ENCODE measurements at places on chromosomes 12 and 14.

DNA sequence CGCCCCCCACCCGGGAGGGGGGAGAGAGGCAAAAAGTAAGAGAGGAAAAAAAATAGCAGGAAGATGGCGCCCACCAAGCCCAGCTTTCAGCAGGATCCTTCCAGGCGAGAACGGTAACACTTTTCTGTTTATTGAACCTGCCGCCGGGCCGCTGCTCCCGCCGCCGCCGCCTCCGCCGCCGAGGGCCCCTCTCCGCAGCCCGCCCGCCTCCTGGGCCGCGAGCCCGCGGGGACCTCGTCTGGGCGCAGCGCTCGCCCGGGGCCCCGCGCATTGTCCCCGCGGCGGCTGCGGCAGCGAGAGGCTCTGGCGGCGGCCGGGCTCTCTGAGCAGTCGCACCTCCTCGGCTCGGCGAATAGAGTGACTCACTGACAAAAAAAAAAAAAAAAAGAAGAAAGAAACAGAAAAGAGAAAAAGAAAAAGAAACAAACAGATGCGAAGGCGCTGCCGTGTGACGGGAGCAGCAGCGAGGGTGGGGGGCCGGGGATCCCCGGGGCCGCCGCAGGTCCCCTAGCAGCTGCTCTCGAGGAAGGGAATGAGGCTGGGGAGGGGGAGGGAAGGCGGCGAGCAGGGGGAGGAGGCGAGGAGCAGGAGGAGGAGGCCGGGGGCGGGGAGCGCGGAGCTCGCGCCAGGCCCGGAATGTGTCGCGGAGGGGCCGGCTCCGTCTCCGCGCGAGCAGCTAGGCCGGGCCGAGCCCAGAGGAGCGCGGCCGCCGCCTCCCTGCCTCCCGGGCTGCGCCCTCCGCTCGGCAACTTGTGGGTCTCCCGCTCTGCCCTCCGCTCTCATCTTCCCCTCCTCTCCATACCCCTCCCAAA lies 781 bp downstream of the NPAS3 start:
- DNase-seq, result peak; percentile 8

- no peak for DNase-seq
These were observed 117.9 kb upstream of the PRB2 start for GRCh38 chr12:11513288-11513687.

DNA sequence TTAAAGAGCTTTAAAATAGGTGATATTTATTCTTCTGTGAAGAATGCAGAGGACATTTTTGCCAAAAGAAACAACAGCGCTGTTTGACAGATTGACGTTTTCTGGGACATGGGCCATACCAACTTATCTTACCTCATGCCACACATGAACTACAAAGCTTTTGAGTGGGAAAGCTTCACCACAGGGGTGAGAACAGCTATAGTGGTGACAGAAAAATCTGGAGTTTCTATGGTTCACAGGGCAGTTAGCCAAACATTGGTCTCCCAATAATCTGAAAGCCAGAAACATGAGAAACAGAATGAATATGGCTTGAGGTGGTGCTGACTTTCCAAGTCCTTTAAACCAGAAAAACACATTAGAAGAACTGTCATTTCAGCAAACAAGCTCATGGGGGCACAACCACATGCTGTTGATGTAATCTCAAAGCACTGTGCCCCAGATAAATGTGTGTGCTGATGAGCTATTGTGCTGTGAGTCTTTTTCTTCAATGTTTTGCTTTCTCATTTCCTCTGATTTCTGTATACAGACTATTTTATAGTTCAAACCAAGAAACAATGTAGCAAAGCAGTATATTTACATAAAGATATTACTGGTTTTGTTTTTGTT lies 905.4 kb downstream of the SLC16A7 start:
- DNase-seq, result no peak

GRCh38 chr12:124929649-124930419 lies 15.4 kb upstream of the UBC start:
- no peak for DNase-seq

- DNase-seq, result no peak
These were observed 126.4 kb downstream of the RIMBP2 start for GRCh38 chr12:130589540-130590317.

GRCh38 chr12:89838833-89839232 lies 130.2 kb upstream of the ATP2B1 start:
- DNase-seq, result no peak

DNA sequence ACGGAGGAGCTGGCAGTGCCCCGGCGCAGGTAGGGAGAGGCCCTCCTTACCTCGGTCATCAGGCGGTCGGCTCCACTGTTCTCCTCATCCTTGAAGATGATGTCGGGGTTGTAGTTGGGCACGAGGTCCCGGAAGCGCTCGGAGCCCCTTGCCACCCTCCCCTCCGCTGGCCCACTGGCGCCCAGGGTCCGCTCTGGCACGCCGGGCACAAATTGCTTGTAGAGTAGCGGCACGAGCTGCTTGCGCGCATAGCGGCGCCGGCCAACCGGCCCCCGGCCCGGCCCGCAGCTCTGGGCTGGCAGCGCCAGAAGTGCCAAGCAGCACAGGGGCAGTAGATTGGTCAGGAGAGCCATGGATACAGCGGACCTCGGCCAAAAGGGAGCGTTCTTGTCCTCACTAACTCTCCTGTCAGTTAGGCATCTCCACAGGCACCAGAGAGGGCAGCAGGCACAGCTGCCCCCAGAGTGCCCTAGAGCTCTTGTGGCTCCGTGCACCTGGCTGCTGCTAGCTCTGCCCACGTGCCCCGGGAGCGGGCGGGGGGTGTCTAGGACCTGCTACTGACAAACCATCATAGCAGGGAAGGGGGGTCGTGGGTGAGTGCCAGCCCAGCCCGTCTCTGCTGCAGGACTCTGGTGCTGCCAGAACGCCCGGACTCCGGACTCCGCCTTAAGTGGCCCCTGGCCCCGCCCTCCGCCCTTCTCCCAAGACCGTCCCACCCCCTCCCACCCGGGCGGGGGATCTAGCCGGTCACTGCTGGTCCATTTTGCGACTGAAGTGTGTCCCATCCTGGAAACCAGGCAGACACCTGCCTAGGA lies at the start of gene DHH:
Gene DHH, minus strand, starts transcription at position 642 of the 815 bp plus-strand sequence. Its CDS starts 289 bp downstream, at position 353.
- no peak for DNase-seq

- DNase-seq, result no peak
These were observed 975 bp downstream of the OGFOD2 start for GRCh38 chr12:122975790-122976647.

- no peak for DNase-seq
These were observed 25.3 kb downstream of the GPRC5D start for GRCh38 chr12:12926571-12927071.

GRCh38 chr12:118874698-118875548 lies 106.4 kb upstream of the SRRM4 start:
- DNase-seq, result no peak

DNA sequence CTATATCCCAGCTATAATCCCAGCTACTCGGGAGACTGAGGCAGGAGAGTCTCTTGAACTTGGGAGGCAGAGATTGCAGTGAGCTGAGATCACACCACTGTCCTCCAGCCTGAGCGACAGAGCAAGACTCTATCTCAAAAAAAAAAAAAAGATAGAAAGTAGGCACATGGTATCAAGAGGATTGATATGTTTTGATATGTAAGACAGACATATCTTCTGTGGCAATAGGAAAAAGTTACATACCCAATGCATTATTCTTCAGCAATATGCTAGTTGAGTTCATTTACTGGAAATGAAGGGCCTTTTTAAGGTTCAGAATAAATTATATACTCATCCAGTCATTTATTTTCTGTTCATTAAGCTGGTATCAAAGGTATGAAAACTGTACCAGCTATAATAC lies 393.4 kb downstream of the GLT1D1 start:
- DNase-seq, result no peak

GRCh38 chr12:72077111-72077820 lies 138.6 kb downstream of the TPH2 start:
- DNase-seq, result no peak

DNA sequence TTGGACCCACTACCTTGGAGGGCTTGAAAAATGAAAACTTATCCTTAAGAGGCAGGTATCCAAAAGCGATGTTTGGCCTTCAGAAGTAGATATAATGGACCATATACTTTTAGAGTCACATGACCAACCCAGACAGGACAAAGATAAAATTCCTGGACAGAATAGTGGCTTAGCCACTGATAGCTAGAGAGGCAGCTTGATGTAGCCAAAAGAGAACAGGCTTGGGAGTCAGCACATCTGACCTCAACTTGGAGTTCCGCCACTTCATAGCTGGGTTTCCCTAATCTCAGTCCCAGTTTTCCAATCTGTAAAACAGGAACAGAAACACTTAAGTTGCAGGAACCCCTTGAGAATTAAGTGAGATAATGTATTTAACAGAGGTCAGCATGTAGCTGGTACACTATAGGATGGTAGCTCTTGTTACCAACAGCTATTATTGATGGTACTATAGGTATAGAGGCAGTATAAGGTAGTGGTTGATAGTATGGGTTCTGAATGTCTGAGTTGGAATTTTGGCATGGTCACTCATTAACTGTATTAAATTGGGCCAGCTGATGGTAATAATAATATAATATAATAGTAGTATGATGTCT lies 63.2 kb upstream of the USP44 start:
- no peak for DNase-seq

- DNase-seq, result peak; percentile 2
These were observed 84.6 kb upstream of the NAV3 start for GRCh38 chr12:77746096-77746495.

- DNase-seq, result peak; percentile 64
These were observed 12.9 kb downstream of the SPRYD3 start for GRCh38 chr12:53065975-53066931.

DNA sequence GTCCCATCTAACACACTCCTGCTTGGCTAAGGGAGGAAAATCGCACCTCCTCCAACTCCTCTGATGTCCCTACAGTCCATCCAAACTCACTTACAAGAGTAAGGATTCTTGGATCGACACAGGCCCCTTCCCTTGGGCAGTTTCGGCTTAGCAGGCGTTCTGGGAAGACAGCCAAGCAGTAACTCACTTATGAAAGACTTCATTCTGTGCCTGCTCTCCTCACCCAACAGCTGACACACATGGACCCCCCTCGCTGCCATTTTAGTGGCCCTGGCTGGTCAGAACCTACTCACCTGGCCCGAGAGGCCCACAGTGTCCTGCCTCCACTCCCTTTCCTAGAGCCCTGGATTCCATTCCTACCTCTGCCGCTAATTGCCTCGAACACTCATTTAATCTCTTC lies 52.3 kb upstream of the BCL2L14 start:
- DNase-seq, result no peak

DNA sequence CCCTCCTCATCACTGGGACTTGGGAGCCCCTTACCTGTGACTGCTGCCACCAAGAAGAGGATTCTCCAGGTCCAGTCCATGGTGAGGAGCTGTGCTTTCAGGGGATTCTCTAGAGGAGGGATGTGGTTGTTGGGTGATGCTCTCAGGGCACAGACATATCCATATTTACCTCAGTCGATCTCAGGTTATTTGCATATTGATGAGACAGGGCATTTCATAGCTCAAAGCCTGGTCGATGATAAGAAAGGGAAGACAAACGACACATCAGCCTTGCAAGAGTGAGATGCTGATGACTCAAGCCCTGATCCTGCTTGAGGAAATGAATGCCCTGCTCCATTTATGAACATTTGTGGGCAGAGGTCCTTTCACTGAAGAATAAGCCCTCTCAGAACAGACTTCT lies 981.0 kb downstream of the TMEM121 start:
- DNase-seq, result peak; percentile 40

GRCh38 chr12:123513805-123514204 lies 19.7 kb downstream of the RILPL1 start:
- DNase-seq, result no peak

DNA sequence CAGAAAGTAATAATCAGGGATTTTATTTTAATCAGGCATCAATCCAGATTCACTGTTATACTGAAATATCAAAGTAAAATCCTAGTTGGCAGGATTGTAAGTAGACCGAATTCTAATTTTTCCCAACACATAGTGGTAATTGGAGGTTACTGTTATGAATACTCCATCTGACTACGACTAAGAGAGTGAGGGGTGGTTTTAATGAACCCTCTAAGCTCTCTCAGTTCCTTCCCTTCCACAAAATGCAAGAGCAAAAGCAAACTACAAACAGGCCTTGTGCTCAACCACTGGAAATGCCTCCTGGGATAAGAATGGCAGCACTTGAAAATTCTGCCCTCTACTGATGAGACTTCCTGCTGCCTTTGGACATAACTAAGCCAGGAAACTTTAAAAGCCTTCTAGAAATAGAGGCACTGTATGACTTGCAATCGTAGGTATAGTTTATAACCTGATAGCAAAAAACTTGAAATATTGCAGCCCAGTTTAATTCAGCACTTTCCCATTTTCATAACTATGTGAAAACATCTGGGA lies 184.8 kb downstream of the SLC16A7 start:
- DNase-seq, result no peak

Data from CD4-positive, alpha-beta T cell treated with Interleukin-21 for 1 hour (primary cell).